Progenitor cell of endocrine pancreas (in vitro differentiated cells): ENCODE measurements at places on chromosomes 6 and 20.

DNA sequence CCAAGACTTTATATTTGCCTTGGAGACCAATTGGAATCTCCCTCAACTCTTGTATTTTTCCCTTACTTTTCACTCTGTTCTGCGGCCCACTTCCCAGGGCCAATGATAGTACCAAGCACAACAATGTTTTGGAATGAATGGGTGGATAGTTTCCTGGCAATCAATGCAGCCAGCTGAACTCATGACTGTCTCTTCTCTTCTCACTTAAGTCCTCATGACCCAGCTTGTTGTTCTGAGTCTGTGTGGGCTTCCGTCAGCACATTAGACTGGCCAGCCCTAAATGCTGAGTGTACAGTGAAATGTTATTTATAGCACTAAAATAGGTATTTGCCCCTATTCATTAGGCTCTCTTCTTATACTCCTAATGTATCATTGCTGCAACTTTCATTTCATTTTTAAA is 5.6 kb upstream of the MBOAT1 start:
- peaks cover 7% of the 10 kb centered on the region for H3K4me1 ChIP-seq
- no peaks in the 10 kb centered on the region for H3K36me3 ChIP-seq
- H3K27me3 ChIP-seq = peaks cover 31% of the 10 kb centered on the region
- no peak overlapping the region for H3K4me3 ChIP-seq

DNA sequence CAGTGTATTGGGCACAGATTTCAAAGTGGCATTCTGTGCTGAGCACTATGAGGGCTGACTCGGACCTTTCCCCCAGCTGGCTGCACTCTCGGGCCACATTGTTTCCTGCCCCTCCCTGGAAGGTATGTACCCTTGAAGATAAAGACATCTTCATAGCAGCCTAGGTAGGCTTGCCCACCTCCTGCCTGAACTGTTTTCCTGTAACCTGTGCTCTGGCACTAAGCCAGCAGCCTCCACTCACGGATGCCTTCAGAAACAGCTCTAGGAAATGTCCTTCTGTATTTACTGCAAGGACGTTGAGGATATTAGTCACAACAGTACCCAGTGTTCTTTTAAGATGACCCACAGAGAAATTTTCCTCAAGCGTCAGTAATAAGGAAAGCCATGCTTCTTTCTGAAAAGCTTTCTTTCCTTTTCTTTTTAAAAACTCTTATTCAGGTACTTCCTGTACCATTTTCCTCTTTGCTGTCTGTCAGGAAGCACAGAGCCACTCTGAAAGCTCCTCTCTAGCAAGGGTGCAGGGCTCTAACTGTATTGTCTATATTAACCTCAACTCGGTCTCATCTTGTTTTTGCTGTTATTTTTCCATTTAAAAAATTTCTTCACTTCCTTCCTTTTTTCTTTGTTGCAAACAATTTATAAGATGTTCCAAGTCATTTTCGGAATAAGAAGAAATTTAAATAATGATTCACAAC is 43.5 kb downstream of the TTI1 start:
- DNase-seq = no peak
- H3K27ac ChIP-seq = no peak overlapping the region
- H3K4me1 ChIP-seq = peaks cover 27% of the 10 kb centered on the region
- H3K4me3 ChIP-seq = no peak overlapping the region
- H3K27me3 ChIP-seq = no peaks in the 10 kb centered on the region

DNA sequence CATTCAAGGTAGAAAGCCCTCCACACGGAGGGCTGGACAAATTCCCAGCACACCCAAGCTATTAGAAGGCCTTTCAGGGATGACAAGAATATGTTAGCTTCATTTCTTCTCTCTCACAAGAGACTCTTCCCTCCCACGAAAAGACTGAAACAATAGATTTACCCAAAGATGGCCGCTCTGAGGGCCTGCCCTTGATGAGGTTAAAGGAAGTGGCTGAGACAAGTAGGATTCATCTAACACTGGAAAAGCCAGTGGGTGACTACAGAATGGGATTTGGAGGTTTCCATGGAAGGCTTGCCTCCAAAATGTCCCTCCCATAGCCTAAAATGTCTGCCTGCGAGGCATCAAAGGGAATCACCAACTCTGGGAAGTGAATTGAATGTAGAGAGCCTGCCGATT is 277.6 kb downstream of the CLIC5 start:
- H3K4me3 ChIP-seq = no peak overlapping the region
- DNase-seq = no peak
- H3K27me3 ChIP-seq = peaks cover 5% of the 10 kb centered on the region
- H3K4me1 ChIP-seq = peaks cover 6% of the 10 kb centered on the region
- H3K36me3 ChIP-seq = no peaks in the 10 kb centered on the region
- H3K27ac ChIP-seq = no peak overlapping the region

DNA sequence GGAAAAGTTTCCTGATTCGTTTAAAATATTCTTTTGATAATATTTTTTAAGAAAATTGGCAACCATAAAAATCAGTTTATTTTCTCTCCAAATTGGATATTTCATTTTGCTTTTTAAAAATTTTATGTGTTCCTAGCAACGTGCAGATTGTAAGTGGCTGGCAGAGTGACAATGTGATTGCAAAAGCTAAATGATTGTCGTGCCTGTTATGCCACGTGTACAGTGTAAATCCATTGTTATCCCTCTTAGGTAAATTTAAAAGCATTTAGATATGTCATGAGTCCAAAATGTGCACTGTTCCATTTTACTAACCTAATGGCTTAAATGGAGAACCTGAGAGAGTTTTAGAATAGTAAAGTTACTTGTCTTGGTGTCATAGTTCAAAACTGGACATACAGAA is 94.4 kb upstream of the ADGRF4 start:
- peaks cover 21% of the 10 kb centered on the region for H3K36me3 ChIP-seq
- H3K4me1 ChIP-seq = no peaks in the 10 kb centered on the region
- H3K27ac ChIP-seq = no peak overlapping the region

GRCh38 chr6:33170176-33171015 is 21.9 kb downstream of the COL11A2 start:
- DNase-seq = no peak
- H3K4me1 ChIP-seq = peaks cover 1% of the 10 kb centered on the region
- H3K4me3 ChIP-seq = no peak overlapping the region
- H3K27ac ChIP-seq = no peak overlapping the region

DNA sequence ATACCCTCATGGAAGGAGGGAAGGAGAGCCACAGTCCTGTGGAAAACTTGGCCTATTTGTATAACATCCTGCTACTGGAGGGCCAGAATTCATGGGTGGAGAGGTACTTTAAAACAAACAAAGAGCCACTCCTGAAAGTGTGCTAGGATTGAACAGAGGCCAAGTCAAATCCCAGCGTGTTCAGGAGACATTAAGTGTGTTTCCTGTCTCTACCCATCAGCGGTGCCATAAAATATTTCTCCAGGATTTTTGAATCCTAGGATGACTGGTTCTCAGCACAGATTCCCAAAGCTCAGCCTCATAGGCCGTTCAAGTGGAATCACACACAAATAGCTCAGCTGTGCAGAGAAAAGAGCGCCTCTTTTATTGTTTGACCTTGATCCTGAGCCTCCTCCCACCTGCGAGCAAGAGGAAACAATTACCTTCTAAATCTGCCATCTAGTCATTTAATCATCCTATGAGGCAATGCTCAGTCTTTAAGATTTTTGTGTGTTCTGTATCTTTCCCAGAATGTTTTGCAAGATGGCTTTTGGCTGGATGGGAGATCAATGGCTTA is 31.8 kb upstream of the RALGAPA2 start:
- no peaks in the 10 kb centered on the region for H3K27me3 ChIP-seq
- no peak overlapping the region for H3K4me3 ChIP-seq

GRCh38 chr20:50547964-50548363 is 37.8 kb downstream of the PTPN1 start:
- no peaks in the 10 kb centered on the region for H3K27me3 ChIP-seq

GRCh38 chr20:11267131-11267761 is 593.4 kb upstream of the JAG1 start:
- H3K4me1 ChIP-seq = peaks cover 47% of the 10 kb centered on the region
- H3K4me3 ChIP-seq = peak overlapping the region; percentile 20
- no peaks in the 10 kb centered on the region for H3K36me3 ChIP-seq
- peak overlapping the region; percentile 90 for H3K27ac ChIP-seq
- no peak for DNase-seq
- H3K27me3 ChIP-seq = no peaks in the 10 kb centered on the region

GRCh38 chr20:57808264-57809070 is 98.7 kb upstream of the PMEPA1 start:
- no peaks in the 10 kb centered on the region for H3K36me3 ChIP-seq
- peaks cover 29% of the 10 kb centered on the region for H3K27me3 ChIP-seq
- no peak overlapping the region for H3K27ac ChIP-seq

DNA sequence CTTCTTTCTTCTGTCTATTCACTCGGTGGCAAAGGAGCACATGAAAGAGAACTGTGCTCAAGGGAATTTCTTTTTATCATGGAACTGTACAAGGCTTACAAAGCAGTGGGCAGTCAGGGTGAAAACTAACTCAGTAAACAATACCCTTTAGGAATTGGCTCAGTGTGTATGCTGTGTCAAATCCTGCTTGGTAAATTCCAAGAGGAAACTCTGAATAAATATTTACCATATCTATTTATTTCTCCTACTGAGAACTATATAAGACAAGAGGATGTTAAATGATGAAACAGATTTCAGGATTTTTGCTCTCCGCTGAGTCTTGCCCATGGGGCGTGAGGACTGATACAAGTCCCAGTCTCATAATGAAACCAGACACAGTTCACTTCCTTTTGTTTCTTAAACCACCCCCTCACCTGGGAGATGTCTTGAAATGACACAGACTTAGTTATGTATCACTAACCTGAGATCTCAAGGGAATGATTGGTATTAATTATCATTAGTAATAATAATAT is 188.8 kb downstream of the BACH2 start:
- H3K36me3 ChIP-seq = no peaks in the 10 kb centered on the region
- H3K27ac ChIP-seq = no peak overlapping the region
- no peaks in the 10 kb centered on the region for H3K4me1 ChIP-seq
- no peaks in the 10 kb centered on the region for H3K27me3 ChIP-seq

GRCh38 chr6:40715570-40716403 is 128.6 kb upstream of the LRFN2 start:
- peak overlapping the region; percentile 48 for H3K27ac ChIP-seq
- H3K36me3 ChIP-seq = no peaks in the 10 kb centered on the region
- no peak overlapping the region for H3K4me3 ChIP-seq
- peaks cover 45% of the 10 kb centered on the region for H3K4me1 ChIP-seq

- H3K36me3 ChIP-seq = no peaks in the 10 kb centered on the region
- no peaks in the 10 kb centered on the region for H3K4me1 ChIP-seq
- no peak overlapping the region for H3K4me3 ChIP-seq
- no peak overlapping the region for H3K27ac ChIP-seq
- no peak for DNase-seq
These were observed 257.6 kb upstream of the POU3F2 start for GRCh38 chr6:98576791-98577190.

- H3K27me3 ChIP-seq = no peaks in the 10 kb centered on the region
- peaks cover 5% of the 10 kb centered on the region for H3K4me1 ChIP-seq
- DNase-seq = no peak
These were observed 23.5 kb downstream of the MCM8 start for GRCh38 chr20:5973971-5974370.

- no peak for DNase-seq
- peaks cover 15% of the 10 kb centered on the region for H3K27me3 ChIP-seq
- no peak overlapping the region for H3K4me3 ChIP-seq
- H3K36me3 ChIP-seq = no peaks in the 10 kb centered on the region
- H3K27ac ChIP-seq = peak overlapping the region; percentile 83
- H3K4me1 ChIP-seq = peaks cover 7% of the 10 kb centered on the region
These were observed 54.1 kb downstream of the FGD2 start for GRCh38 chr6:37059344-37060194.

GRCh38 chr6:48978016-48978415 is 485.0 kb downstream of the MMUT start:
- no peaks in the 10 kb centered on the region for H3K36me3 ChIP-seq
- H3K27ac ChIP-seq = no peak overlapping the region
- H3K4me1 ChIP-seq = no peaks in the 10 kb centered on the region
- DNase-seq = no peak
- no peak overlapping the region for H3K4me3 ChIP-seq

DNA sequence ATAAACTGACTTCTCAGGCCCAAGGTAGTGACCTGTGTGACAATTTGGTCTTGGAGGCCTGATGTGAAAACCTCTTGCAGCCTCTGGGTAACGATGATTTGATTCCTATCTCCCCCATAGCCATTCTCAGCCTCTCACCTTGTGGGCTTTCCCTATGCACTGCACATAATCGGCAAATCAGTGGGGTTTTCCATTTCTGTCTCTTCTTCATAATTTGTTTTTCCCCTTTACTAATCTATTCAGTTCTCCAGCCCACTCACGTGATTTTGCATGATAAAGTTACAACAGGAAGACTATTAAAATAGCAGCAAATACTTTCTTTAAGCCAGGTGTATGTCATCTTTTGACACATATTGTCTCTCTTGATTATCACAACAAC is 893.7 kb downstream of the TFAP2A start:
- H3K4me3 ChIP-seq = no peak overlapping the region
- no peak for DNase-seq
- H3K4me1 ChIP-seq = peaks cover 4% of the 10 kb centered on the region
- no peaks in the 10 kb centered on the region for H3K36me3 ChIP-seq
- no peak overlapping the region for H3K27ac ChIP-seq

GRCh38 chr6:56250266-56250665 is 2.9 kb upstream of the COL21A1 start:
- no peak overlapping the region for H3K4me3 ChIP-seq
- peaks cover 45% of the 10 kb centered on the region for H3K27me3 ChIP-seq
- no peaks in the 10 kb centered on the region for H3K36me3 ChIP-seq

GRCh38 chr6:17490724-17491123 is 97.3 kb downstream of the CAP2 start:
- no peak overlapping the region for H3K27ac ChIP-seq
- no peaks in the 10 kb centered on the region for H3K4me1 ChIP-seq
- H3K27me3 ChIP-seq = no peaks in the 10 kb centered on the region
- H3K4me3 ChIP-seq = no peak overlapping the region

DNA sequence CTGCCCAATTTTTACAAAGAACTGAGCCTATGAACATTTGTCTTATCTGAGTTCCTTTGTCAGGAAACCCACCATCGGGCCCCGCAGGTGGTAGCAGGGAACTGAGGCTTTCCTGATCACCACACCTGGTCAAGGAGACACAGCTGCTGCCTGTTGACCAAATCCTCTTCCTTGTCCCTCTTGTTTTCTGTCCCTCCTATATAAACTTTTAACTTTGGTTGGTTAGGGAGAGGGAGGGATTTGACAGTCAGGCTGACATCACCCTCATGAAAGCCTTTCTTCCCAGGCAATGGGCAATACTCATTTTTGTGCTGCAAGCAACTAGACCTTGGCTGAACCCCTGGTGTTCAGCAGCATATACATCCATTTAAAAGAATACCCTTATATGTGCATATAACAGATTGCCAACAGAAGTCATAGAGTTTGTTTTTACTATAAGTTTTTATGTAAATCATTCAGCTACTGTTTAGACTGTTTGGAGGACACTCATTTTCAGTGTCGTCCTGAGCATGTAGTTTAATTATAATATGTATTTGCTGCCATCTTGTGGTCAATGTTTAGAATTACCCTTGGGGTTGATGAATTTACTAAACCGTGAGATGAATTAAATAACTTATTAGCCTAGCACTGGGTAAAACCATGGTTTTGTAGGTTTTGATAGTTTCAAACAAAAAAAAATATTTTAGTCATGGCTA is 17.0 kb downstream of the CRISP1 start:
- H3K27me3 ChIP-seq = no peaks in the 10 kb centered on the region
- DNase-seq = no peak
- H3K4me3 ChIP-seq = no peak overlapping the region
- H3K27ac ChIP-seq = no peak overlapping the region
- H3K4me1 ChIP-seq = no peaks in the 10 kb centered on the region
- H3K36me3 ChIP-seq = no peaks in the 10 kb centered on the region
